Kidney capillary endothelial cell (primary cell): ENCODE measurements at places on chromosomes 2 and 18.

DNA sequence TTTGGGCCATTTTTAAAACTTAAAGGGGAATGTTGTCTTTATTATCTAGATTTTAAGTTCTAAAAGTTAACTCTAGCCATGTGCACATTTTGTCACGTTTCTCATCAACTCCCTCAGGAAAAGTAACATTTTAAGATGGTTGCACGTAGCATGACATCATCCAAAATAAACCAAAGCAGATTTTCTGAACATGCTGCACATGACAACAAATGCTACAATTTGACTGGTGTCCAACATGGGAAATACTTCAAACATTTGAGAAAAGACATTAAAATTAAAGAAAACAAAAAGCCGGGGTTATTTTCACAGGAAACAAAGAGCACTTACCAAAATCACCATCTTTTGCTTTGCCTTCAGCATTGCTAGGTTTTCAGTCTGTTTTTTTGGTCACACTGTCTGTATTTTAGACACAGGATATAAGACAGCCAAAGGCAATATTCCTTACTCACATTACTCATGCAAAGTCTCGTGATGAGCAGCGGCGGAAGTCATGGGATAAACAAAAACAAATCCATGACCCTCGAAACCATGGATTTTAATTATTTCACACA lies 51.3 kb upstream of the RND3 start:
- no peak for DNase-seq

DNA sequence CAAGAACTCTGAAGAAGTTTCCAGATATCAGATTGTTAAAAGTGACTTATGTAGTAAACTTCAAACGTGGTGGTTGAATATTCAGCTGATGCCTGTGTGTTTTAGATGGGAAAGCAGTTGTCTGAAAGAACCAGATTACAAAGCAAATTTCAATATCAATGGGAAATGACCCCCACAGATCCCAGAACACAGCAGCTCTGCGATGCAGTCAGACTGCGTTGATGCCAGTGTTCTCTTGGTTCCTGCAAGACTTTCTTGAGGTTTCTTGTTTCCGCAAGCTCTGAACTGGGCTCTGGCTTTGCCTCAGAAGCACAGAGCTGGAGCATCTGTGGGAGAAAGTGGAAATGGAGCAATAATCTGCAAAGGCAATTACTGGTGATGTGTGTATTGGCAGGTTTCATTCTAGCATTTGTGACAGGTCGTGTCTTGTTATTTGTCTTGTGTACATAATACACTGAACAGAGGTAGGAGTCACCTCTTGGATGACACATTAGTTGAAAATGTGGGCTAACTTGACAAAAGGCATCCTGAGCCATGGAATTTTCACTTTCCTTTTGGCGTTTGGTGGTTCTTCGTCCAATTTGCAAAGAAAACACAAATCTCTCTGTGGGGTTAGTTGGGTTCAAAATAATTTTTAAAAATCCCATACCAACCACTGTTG lies 10.8 kb upstream of the LYPD6B start:
- no peak for DNase-seq

DNA sequence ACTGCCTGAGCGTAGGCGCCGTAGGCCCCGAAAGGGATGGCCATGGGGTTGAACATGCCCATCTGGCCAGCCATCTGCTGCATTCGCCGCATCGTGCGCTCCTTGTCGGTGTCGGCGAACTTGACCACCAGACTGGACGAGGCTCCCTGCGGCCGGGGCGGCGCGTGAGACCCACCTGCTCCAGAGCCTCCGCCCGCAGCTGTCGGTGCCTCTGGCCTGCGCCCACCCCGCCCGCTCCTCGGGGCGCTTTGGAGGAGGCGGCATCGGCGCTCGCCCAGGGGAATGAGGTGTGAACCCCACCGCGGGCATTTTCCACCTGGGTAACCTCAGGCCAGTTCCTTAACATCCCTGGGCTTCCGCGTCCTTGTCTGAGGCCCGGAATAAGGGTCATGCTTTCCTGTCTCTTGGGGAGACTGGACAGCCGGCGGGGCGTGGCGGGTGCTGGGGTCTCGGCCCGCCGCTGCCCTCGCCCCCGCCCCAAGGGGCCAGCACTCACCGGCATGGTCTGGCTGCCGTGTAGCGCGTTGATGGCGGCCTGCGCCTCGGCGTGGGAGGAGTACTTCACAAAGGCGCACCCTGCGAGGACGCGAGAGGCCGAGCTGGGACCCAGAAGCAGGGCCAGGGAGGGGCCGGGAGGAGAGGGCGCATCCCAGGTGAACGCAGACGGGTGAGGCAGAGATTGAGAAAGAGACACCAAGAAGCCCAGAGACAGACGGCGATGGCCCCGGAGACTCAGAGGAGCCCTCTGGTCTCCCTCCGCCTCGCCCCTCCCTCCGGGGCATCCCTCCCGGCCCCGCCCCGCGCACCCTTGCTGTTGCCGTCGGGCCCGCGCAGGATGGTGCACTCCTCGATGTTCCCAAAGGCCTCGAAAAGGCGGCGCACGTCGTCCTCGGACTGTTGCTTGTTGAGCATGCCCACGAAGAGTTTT lies 291.0 kb downstream of the CELF4 start:
- DNase-seq, result no peak

DNA sequence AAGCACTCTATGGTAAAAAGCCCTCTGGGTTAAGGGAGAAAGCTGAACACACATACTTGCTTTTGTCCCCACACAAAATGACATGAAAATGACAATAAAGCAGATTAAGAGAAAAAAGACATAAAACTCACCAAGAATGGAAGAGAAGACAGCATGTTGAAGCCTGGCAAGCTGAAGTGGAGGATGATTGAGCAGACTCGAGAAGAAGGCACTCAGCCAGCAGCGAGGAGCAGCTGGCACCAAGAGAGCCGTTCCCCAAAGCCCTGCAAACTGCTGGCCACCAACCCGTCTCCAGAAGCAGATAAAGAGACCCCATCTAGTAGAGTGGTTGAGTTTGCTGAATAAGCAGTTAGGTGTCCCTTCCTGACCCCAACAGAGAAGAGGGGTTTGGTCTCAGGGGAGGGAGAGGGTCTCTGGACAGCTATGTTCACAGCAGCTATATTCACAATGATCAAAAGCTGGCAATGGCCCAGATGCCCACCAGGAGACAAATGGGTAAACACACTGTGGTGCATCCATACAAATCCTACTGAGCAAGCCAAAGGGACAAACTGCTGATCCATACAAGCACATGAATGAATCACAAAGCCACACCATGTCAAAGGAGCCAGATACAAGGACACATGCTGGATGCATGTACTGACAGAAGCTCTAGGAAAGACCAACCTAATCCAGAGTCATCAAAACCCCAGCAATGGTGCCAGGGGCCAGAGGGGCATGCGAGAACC lies 36.9 kb downstream of the FAM168B start:
- DNase-seq, result no peak

DNA sequence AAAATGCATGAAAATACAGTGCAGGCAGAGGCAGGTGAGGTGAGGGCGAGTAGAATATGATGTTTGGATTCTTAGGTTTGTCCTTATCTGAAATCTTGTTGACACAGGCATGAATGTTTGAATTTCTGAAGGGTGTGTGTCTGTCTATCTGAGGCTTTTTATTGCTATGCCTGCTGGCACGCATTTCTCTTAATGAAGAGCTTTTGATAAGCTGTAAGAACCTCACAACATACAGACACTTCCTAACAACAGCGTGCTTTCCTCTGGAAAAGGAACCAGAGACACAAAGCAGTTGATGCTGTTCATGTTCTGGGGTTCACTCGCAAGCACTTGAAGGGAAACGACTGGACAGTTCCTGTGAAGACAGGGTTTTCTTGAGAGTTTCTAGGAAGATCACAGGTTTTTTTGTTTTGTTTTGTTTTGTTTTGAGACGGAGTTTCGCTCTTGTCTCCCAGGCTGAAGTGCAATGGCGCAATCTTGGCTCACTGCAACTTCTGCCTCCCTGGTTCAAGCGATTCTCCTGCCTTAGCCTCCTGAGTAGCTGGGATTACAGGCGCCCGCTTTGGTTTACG lies 33.3 kb upstream of the CABLES1 start:
- DNase-seq, result no peak

DNA sequence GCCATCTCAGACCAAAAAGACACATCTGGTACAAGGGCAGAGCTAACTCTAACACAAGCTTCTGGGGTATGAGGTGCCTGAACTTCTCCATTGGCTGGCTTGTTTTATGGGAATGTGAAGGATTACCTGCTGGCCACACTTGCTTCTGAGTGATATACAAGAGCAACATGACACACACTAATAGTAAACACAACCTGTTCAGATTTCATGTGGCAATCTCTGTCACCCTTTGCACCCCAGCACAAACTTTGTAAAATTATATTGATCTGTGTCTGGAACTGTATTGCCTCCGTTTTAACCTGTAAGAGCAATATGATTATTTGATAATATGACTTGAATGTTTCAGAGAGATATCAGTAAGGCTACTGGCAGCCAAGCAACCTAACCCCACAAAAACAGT lies 276.7 kb downstream of the CCDC85A start:
- DNase-seq, result no peak

- DNase-seq, result no peak
Observed at GRCh38 chr2:120969613-120970355, 234.1 kb downstream of the GLI2 start.

DNA sequence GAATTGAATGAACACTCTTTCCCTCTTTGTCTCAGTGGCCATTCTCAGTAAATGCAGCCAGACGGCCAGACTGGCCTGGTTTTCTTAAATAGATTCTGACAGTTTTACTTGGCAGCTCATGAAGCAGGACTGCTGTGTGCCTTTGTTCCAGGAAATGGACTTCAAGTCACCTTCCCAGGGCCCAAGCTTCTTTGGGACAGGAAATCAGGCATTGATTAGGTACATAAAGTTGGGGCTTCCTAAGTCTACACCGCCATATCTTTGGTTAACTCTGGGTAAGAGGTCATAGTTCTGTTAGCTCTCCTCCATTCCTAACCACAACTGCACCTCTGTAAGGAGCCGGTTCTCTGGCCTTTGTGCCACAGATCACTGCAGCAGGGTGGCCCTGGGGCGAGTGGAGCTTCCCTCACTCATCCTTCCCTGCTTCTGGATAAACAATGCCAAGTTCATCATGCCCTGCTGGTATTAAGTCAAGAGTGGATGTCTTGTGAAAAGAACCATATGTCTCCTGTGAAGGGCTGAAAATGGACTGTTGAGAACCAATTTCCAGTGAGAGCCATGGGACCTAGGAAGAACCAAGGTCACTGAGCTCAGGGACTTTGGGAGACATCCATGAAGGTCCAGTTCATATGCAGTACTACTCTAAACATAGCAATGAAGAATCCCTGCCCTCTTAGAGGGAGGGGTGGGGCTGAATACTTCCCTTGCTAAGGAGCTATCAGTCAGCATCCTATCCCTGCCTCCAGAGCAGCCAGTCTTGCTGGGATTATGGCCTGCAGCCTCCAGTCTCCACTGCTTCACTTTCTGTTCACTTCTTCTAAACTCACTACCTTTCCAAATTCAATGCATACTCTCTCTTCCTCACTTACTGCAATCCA lies 122.6 kb upstream of the XPO1 start:
- DNase-seq, result no peak

DNA sequence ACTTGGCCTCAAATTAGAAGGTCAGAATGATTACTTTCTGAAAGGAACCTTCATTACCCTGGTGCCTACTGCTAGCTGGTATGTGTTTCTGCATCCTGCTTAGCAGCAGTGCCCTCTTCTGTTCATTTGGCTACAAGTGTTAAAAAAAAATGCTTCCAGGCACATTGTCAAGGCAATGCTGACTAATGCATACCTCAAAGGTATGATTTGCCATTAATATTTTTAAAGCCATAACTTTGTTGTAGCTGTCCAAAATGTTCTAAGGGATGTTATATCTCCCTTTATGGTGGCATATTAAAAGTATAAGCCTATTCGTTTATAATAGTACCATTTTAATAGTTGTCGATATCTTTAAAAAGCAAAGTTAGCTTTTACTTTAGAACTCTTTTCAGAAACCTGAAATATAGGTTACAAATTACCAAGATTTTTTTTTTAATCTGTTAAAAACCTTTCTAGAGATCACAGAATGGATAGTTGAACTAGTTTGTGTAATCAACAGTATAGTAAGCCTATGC lies 52.0 kb upstream of the FAM171B start:
- DNase-seq, result peak; percentile 75

DNA sequence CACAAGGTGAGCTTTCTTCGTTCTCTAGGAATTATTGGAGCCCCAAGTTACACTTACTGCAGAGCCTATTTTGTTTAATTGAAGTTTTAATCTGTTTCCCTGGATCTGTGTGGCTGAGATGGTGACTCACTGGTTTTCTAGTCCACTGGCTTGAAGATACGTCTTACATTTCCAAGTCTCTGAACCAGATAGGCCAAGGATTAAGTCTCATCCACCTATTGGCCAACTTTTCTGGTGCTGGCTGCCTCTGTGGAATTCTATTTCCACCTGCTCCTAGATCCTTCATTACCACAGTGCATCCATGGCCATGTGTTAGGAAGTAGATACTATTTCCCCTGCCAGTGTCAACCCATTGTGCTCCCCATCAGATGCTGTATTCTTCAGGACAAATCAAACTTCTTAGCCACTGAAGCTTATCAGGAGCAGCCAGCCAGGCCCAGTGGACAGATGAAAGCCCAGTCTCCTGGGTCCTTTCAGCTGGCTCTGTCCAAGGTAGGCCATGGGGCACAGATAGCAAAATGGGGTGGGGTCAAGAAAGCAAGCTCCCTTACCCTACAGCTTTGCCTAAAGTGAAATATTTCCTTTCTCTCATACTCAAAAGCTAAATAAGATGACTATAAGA lies 198.8 kb upstream of the TCF4 start:
- no peak for DNase-seq

GRCh38 chr2:133985563-133985962 lies 268.3 kb upstream of the MGAT5 start:
- no peak for DNase-seq

DNA sequence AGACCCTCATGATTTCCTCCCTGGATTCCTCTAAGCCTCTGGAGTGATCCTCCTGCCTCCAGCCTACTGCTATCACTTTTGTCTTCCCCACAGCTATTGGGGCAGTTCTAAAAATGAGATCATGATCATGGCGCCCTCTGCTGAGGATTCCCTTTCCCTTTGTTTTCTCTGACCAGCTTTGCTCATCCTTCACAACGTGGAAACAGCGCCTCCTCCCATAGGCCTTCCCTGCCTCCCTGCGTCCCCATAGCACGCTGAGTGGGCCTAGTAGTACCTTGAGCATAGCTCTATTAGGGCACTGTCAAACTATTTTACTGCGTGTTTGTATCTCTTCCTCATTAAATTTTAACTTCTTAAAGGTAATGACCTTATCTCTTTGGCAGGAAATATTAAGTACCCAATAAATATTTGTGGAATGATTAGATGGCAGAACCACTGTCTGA lies 207.0 kb upstream of the FANCL start:
- peak; percentile 60 for DNase-seq
